ENCODE measurements at places on chromosomes 16 and 17.

- no peak for DNase-seq
These were observed 6.8 kb upstream of the MMP15 start for GRCh38 chr16:58018803-58019202.

DNA sequence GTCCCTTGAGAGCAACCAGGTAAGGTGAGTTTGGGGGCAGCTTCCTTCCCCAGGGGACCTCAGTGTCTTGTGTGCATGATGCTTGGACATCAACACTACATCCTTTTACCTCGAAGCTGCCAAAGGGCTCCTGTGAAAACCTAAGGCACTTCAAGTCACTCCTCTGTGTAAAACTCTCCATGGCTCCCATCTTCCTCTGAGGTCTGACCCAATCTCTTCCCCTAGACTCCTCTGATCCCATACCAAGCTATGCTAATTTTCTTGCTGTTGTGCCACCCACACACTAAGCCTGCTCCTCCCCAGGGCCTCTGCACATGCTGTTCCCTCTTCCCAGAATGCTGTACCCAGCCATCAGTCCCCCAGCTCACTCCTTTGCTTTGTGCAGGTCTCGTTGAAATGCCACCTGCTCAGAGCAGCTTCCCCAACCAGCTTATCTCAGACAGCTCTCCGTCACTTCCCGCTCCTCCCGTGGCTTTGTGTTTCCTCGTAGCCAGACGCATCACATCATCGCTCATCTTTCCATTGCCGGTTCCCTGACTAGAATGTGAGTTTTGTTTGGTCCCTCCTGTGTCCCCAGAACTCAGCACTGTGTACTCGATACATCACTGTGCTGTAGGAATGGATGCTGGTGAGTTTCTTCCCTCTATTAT is 78.4 kb downstream of the CNGB1 start:
- DNase-seq: no peak

- DNase-seq: no peak
These were observed 7.8 kb upstream of the N4BP1 start for GRCh38 chr16:48617711-48618148.

DNA sequence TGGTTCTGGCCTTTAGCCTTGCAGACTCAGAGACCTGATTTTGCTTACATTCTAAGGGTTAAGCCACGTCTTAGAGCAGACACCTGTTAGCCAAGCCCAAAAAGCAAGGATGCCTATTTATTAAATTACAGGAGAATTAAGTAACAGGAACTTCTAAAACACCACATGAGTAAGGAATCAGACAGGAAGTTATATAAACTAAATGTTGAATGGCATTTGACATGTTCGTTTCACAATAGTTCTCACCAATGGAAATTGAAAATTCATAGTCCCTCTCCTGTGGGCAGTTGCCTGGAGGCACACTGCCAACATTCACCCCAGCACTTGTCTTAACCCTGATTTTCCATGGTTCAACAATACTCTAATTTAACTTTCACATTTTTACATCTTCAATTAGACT is 9.0 kb downstream of the KRTAP9-7 start:
- no peak for DNase-seq

DNA sequence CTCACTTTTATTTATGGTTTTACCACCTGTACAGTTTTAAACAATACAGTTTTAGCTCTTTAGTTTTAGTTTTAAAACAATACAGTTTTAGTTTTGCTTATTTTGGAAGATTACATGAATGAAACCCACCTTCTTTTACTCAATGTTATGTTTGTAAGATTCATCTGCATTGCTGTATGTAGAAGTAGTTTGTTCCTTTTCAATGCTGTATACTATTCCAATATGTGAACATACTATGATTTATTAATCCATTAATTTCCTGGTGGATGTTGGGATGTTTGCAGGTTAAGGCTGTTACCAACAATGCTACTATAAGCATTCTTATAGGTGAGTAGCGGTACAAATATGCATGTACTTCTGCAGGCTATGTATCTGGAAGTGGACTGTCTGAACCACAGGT is 34.4 kb upstream of the ADGRG1 start:
- DNase-seq: no peak

GRCh38 chr16:53129281-53130158 is 74.7 kb downstream of the CHD9 start:
- no peak for DNase-seq

- DNase-seq: no peak
These were observed 222.8 kb upstream of the SDK2 start for GRCh38 chr17:73867056-73867455.

DNA sequence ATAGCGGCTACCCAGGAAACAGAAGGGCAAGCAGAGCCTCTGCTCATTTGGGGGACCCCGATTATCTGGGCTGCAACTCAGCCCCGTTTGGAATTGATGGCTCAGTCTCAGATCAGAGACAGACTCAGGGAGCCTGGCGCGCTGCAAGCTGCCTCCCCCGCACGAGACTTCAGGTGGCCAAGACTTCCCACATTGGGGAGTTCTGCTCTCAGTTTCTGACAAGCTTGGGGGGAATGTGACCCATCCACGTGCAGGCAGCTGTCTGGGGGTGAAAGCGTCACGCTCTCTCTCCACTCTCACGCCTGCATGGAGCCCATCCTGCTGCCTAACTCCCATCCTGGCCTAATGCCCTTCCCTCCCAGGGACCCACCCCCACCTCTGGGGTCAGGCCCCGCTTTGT is 157.6 kb upstream of the GSE1 start:
- DNase-seq: no peak

DNA sequence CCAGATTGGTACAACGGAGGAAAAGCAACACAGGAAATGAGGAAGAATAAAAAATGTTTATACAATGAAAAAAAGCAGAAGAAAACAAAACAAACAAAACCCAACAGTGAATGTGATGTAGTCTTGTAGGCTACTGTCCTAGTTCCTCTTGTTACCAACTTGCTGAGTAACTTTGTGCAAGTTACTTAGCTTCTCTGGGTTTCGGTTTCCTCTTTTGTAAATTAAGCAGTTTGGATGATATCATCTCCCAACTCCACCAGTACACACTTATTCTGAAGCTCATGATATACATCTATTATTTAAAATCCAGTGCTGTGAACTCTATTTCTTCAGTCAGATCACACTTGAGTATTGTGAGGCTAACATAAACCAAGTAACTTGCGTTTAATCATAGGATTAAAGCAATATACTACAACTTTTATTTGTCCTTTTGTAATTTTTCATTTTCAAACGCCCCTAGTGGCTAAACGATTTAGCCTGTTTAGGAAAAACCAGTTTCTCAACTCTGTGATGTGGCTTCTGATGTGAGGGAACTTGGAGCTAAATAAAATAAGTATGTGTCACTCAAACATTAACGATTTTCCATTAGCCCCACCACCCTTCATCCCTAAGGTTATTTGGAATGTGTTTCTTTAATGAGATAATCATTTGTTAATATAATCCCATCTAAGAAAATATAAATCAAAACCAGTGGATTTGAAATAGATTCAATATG is 1.4 kb upstream of the UNK start:
- no peak for DNase-seq

- no peak for DNase-seq
These were observed 13.5 kb downstream of the TMC6 start for GRCh38 chr17:78114831-78115723.

GRCh38 chr17:82615084-82616020 is 32.9 kb downstream of the WDR45B start:
- DNase-seq: no peak

DNA sequence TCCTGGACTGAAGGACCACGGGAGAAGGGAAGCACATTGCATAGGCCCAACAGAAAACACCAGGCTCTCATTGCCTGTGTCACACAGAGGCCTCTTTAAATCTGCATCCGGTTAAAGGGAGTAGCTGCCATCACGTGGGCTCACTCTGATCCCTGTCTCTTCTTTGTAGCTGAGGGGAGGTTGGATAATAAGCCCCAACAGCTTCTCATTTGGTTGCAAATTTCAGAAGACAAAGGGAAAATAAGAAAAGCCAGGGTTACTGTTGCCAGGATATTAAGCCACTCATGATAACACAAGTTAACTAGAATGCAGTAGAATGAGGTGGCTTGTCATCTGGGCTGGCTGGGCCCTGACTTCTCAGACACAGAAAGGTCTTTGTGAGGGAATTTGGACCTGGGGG is 325.1 kb upstream of the ERCC4 start:
- no peak for DNase-seq

GRCh38 chr16:74051-74746 is 1.8 kb upstream of the RHBDF1 start:
- DNase-seq: no peak

All from NCI-H1417 treated with DMSO at 0.1 percent for 48 hours (cell line).